ENCODE measurements at places on chromosomes 6 and 20.

GRCh38 chr6:46832816-46833215 is 39.6 kb downstream of the MEP1A start:
- DNase-seq, result no peak

DNA sequence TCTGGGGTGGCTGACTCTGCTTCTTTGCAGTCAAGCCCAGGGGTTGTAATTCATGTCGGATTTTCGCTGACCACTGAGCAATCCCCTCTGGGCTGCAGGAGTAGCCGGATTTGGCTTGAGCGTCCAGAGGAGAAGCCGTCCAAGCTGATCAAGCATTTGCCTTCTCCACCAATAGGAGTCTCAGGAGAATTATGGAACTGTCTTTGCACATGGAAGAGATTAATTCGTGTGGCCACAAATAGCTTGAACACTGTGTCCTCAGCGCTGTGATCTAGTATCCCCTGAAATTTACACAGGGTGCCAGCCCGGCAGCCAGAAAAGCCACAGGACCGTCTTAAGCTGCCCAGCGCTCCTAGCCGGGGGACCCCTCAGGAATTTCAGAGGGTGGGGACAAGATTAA is 37.1 kb downstream of the EYA2 start:
- DNase-seq, result no peak

DNA sequence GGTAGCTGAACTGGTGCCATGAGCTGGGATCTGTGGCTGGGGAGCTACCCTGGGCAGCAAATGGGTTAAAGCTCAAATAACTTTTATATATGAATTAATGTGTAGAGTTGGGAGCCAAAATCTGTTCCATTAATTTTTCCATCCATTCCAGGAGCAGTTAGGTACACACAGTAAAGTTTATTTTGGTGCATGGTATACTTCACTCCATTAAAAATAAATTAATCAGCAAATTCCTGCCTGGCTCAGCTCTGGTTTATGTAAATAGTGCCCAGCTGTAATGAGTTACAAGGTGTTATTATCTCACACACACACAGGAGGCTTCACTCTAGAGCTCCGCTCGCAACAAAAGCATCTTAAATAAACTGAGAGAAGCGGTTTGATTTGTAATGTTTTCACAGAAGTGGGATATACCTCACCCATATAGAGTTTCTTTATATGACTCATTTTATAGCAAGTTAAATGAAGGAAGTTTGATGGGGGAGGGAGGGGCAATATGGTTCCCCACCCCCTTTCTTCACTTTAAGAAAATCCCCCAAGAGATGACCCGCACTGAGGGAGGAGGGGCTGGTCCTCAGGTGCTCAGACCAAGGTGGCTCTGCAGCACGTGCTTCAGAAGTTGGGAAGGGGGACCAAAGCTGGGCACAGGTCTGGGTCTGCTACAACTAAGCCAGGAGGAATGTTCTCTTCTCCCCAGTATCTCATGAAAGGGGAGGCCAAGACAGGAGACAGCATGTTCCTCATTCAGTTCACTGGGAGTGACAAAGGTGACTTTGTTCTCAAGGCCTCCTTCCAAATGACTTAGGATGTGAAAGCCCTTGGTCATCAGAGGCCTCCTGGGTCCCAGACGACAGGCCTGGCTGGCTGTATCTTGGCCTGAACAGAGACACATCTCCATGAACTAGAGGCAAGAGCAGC is 10.5 kb upstream of the FAM83C start:
- DNase-seq, result no peak

DNA sequence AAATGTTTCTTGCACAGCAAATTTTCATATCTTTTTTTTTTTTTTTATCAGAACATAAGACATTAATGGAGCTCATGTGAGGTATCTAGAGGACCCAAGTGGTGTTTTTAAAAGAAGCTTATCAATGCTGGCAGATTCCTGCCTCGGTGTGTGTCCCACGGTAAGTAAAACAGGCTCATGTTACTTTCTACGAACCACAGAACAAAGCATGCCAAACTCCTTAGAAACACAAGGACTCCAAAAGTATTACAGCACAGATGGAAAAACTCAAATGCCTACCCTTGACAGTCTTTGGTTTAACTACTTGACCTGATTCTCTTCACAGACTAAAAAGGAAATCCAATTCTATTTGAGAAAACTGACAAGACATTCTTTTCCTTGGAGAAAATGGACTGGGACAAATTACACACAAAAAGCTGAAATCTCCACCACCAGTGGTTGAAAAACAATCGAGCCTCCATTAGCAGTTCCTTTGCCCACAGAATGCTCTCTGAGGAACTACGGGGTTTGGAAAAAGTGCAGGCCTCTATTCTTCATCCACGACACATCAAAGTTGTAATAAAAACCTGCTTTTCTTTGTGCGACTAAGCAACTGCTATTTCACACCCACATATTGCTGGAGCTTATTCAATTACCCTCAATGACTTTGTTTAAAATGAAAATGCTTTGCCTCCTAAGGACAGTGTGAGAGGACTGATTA is 5.4 kb downstream of the METTL24 start:
- no peak for DNase-seq

- DNase-seq, result no peak
Measured at GRCh38 chr6:111556004-111556403, 49.7 kb downstream of the TRAF3IP2 start.

DNA sequence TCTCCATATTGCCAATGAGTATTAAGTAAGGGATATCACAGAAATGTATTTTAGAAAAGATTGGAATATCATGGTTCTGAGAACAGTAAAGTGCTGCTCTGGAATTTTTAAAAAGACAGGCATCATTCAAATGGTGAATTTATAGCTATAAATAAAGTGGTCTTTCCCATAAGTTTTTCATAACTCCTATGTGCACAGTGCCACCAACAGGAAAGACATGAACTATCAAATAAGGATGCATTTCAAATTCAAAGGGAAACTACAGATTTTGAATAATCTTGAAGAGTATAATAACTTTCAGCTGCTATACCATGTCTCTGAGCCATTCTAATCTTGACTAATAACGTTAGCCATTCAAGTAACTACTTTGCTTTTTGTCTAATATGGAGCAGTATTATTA is 456.8 kb upstream of the GJE1 start:
- DNase-seq, result no peak

GRCh38 chr6:132675749-132676148 is 16.8 kb upstream of the TAAR1 start:
- no peak for DNase-seq

- no peak for DNase-seq
Measured at GRCh38 chr6:169326067-169326799, 72.6 kb upstream of the THBS2 start.

GRCh38 chr6:111724505-111724904 is 118.8 kb upstream of the TRAF3IP2 start:
- no peak for DNase-seq

GRCh38 chr20:33280000-33280680 is 2.9 kb upstream of the BPIFB1 start:
- DNase-seq, result no peak

DNA sequence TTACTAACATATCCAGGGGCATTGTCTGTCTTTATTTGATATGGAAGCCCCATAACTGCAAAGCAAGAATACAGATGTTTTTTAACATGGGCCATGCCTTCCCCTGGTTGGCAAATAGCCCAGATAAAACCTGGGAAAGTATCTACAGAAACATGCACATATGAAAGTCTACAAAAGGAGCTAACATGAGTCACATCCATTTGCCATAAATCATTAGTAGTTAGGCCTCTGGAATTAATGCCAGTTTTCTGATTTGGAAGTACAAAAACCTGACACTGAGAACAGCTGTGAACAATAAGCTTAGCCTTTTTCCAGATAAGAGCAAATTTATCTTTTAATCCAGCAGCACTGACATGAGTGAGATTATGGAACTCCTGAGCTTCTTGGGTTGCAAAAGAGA is 418.0 kb upstream of the IMPG1 start:
- DNase-seq, result no peak

GRCh38 chr6:85468326-85468725 is 18.4 kb downstream of the NT5E start:
- DNase-seq, result no peak

DNA sequence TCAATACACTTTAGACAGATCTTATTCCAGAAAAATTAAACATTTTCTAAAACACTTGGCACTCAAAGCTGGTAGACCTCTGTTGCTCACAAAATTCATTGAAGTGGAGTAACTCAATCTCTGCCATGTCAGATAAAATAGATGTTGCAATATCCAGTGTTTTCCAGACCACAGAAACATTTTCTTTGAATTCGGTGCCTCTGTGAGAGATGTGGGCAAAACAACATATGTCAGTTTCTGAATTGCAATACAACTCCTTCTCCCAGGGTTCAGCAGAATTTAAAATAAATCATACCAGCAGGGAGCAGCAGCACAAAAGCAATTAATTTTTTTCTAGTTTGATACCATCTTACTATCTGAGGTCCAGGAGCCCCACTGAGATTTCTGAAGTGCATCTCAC is 11.3 kb upstream of the PKHD1 start:
- no peak for DNase-seq

- peak; percentile 42 for DNase-seq
Measured at GRCh38 chr6:43938178-43939105, 168.4 kb downstream of the VEGFA start.

GRCh38 chr20:1757606-1758512 is 100.3 kb upstream of the SIRPG start:
- DNase-seq, result no peak

DNA sequence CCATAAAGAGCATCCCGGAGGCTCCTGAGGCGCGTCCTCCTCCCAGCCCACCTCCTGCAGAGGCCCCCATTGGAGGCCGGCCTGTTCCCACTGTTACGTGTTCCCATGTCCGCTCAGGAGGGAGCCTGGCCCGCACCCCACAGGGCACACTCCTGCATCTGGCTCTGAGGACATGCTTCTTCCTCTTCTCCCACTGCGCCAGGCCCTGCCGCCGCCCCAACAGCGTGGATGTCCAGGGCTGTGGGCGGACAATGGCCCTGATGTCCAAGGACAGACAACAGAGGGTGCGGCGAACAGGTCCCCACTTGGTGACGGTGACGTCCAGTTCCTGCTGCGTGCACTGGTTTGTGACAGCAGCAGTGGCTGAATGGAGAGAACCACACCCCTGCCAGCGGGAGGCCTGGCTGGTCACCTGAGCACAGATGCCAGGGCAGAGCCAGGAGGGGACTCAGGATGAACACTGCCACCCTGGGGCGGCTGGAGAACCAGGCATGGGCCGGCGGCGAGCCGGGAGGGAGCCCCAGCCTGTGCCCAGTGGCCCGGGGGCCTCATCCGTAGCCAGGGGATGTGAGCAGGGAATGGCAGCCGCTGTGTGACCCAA is 26.6 kb downstream of the FRMD1 start:
- DNase-seq, result no peak

DNA sequence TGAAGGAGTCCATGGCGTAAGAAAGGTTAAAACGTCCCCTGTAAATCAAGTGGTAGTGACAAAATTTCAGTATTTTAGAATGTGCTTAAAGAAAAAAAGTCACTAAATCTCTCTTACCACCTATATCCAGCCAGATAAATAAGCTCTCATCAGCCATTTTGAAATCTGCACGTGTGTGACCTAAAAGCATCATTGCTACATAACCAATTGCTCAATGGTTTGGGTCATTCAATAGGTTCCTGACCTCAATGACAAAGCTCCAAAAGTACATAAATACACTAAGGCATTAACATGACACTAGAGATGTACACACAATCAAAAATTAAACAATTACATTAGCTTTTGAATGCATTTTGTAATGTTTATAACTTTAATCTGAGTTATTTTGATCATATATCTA is 272.4 kb downstream of the GMDS start:
- no peak for DNase-seq

DNA sequence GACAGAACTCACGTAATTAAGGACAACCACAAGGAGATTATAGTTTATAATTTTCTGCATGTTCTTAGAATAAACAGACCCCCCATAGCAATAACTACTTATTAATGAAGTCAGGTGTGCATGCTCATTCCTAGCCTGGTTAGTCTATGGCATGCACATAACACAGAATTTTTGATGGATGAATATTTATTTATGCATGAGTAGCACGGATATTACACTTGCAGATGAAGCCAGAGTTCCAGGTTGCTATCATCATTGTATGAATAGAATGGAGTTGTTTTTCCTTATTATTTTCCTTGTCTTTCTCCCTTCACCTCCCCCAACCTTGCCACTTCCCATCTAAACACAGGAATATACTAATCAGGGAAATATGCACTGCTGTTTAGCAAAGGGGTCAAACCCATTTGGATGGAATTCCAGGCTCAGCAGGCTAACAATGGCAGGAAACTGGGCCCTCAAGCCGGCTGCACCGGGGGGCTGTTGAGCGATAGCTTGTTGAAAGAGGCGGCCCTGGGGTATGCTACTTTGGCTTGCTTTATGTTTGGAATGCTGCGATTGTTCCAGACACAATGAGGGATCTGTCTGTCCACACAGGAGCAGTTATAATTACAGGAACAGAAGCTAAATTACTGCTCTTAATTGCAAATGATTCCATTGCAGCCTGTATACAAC is 112.6 kb downstream of the TMEM170B start:
- DNase-seq, result peak; percentile 55

- DNase-seq, result peak; percentile 75
Measured at GRCh38 chr6:167543602-167544497, 219.0 kb downstream of the TTLL2 start.

- DNase-seq, result no peak
Measured at GRCh38 chr20:31666258-31667042, 28.7 kb downstream of the COX4I2 start.

DNA sequence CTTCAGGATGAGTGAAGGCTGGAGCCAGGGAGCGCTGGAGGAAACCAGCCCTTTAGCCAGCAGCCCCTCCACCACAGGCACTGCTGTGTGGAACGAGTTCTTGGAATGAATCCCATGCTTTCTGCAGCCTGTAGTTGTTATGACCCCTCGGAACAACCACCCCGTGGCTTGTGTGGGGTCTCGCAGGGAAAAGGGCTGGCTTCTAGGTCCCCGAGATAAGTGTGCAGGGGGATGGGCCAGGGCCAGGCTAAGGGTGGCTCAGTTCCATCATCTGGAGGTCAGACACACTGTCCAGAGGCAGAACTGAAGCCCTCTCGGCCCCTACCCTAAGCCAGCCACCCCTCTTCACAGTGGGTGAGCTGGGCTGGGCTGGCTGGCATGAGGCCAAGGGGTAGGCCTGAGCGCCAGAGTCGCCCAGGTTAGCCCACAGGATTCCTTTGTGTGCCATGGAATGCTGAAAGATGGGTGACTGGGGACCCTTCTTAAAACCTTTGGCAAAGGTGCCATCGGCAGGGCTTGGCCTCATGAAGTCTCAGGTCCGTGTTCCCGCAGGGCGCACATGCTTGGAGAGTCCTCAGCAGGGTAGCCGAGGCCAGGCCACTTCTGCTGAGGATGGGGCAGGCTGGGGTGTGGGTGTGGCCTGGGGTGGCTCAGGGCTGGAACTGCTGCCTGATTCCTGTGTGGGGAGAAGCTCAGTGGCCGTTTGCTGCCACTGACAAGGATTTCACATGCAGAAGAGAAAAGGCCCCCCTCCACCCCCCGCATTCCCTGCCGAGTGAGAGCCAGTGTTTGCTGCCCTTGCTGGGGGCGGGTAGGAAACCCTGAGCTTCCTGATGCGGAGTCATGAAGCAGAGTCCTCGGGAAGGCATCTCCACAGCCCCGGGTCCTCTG is 24.6 kb downstream of the SPATA2 start:
- DNase-seq, result no peak

GRCh38 chr20:34706302-34706875 is 2.2 kb downstream of the TP53INP2 start:
- no peak for DNase-seq
